ENCODE measurements at places on chromosomes 3 and 15. TPM values are rescaled to one million over a fixed set of nuclear protein-coding genes. Genes with fewer than 3 reads are reported as not detected.

- no peak overlapping the region for H3K4me3 ChIP-seq
- no peaks in the 10 kb centered on the region for H3K27me3 ChIP-seq
- no peak overlapping the region for H3K27ac ChIP-seq
- H3K4me1 ChIP-seq = peaks cover 12% of the 10 kb centered on the region
- DNase-seq = no peak
Observed at GRCh38 chr3:9930804-9931418, 2.7 kb upstream of the CRELD1 start.

GRCh38 chr3:47405820-47406761, 25.3 kb downstream of the PTPN23 start:
- H3K4me3 ChIP-seq = no peak overlapping the region
- H3K27ac ChIP-seq = peak overlapping the region; percentile 60
- H3K27me3 ChIP-seq = no peaks in the 10 kb centered on the region
- H3K36me3 ChIP-seq = peaks cover 76% of the 10 kb centered on the region
- no peak for DNase-seq
- H3K4me1 ChIP-seq = peaks cover 25% of the 10 kb centered on the region

- no peak for DNase-seq
- H3K36me3 ChIP-seq = no peaks in the 10 kb centered on the region
- no peak overlapping the region for H3K4me3 ChIP-seq
- H3K27me3 ChIP-seq = no peaks in the 10 kb centered on the region
- H3K27ac ChIP-seq = peak overlapping the region; percentile 17
Observed at GRCh38 chr3:140186421-140186920, 251.5 kb downstream of the CLSTN2 start.

- H3K36me3 ChIP-seq = no peaks in the 10 kb centered on the region
- no peak overlapping the region for H3K4me3 ChIP-seq
- H3K4me1 ChIP-seq = no peaks in the 10 kb centered on the region
- H3K27me3 ChIP-seq = no peaks in the 10 kb centered on the region
Observed at GRCh38 chr15:95286352-95286880, 1044.1 kb upstream of the NR2F2 start.

GRCh38 chr3:150419959-150420358, 11.9 kb downstream of the TSC22D2 start:
- H3K4me1 ChIP-seq = peaks cover 32% of the 10 kb centered on the region
- no peak for DNase-seq
- no peak overlapping the region for H3K27ac ChIP-seq
- H3K36me3 ChIP-seq = peaks cover 3% of the 10 kb centered on the region
- H3K27me3 ChIP-seq = no peaks in the 10 kb centered on the region

DNA sequence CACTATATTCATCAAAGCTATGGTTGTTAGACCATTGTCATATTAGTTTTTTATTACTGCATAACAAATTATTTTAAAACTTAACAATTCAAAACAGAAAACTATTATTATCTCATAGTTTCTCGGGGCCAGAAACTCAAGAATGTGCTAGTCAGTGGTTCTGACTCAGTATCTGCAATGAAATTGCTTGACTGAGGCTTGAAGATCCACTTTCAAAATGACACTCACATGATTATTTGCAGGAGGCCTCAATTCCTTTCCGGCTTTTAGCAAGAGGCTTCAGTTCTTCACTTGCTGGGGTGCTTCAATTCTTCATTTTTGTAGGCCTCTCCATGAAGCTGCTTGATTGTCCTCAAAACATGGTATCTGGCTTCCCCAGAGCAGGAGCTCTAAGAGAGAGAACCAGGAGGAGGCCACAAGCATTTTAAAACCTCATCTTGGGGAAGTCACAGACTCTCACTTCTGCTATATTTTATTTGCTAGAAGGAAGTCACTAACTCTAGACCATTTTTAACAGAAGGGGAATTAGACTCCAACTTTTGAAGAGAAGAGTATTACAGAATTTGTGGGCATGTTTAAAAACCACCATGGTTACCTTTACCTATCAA, 383.7 kb downstream of the MFSD1 start:
- H3K4me3 ChIP-seq = no peak overlapping the region
- no peaks in the 10 kb centered on the region for H3K27me3 ChIP-seq
- H3K27ac ChIP-seq = no peak overlapping the region
- peaks cover 6% of the 10 kb centered on the region for H3K4me1 ChIP-seq
- H3K36me3 ChIP-seq = no peaks in the 10 kb centered on the region

DNA sequence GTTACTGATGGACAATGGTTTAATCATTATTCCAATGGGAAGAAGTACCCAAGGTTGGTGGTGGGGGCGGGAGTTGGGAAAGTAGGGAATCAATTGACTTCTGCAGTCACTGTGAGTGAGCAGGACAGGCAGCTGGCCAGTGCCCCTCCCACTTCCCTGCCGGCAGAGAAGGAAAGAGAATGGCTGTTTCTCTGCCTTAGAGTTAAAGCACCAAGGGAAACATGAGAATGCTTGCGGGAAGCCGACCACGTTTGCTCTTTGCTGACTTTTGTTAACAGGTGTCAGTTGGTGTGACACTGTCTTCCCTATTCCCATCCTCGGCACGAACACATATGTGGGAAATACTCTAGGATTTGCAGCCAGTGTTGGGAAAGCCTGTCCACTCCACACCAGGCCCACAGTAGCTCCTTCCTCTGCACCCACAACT, 33.5 kb upstream of the MFSD1 start:
- DNase-seq = peak; percentile 75
- no peaks in the 10 kb centered on the region for H3K27me3 ChIP-seq
- H3K4me3 ChIP-seq = no peak overlapping the region
- peak overlapping the region; percentile 50 for H3K27ac ChIP-seq
- H3K36me3 ChIP-seq = no peaks in the 10 kb centered on the region
- peaks cover 47% of the 10 kb centered on the region for H3K4me1 ChIP-seq

DNA sequence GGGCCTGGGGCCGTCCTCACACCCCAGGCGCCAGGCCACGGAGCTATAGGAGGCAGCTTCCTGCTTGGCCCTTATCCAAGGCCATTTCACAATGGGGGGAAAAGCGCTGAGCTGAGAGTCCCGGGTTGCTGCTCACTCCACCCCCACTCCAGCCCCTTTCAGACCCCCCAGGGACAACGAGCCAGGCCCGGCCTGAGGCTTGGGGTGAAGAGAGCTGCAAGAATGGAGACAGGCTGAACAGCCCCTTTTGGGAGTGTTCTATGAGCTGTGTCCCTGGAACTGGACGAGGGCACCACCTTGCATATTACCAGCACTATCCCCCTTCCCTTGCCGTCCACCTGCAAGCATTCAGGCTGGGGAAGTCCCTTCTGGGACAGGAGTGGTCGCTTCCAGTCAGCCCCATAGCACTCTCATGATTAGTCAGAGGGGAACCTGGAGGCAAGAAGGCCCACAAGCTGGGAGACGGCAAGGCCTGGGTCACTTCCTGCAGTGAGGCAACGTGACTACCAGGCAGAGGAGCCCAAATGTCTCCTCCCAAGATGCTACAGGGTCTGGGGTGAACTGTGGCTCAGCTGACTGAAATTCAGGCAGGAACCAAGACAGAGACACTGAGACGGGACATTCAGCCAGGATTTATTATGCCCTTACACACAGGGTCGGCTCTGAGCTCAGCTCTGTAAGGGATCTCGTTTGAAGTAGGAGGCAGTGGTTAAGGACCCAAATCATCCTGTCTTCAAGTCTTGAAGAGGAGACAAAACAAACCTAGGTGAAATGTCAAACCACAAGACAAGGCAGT, 8.6 kb upstream of the SRP14 start:
- no peak overlapping the region for H3K4me3 ChIP-seq
- H3K27me3 ChIP-seq = no peaks in the 10 kb centered on the region
- H3K4me1 ChIP-seq = peaks cover 15% of the 10 kb centered on the region
- DNase-seq = peak; percentile 47
- peak overlapping the region; percentile 42 for H3K27ac ChIP-seq

GRCh38 chr15:66269326-66270090, 16.0 kb upstream of the MEGF11 start:
- H3K27ac ChIP-seq = no peak overlapping the region
- H3K27me3 ChIP-seq = peaks cover 4% of the 10 kb centered on the region
- no peaks in the 10 kb centered on the region for H3K4me1 ChIP-seq
- no peak for DNase-seq
- no peaks in the 10 kb centered on the region for H3K36me3 ChIP-seq

- H3K27me3 ChIP-seq = no peaks in the 10 kb centered on the region
- no peak for DNase-seq
- no peaks in the 10 kb centered on the region for H3K4me1 ChIP-seq
- no peak overlapping the region for H3K4me3 ChIP-seq
- H3K36me3 ChIP-seq = peaks cover 100% of the 10 kb centered on the region
Observed at GRCh38 chr3:121667333-121667732, 6.6 kb upstream of the HCLS1 start.

DNA sequence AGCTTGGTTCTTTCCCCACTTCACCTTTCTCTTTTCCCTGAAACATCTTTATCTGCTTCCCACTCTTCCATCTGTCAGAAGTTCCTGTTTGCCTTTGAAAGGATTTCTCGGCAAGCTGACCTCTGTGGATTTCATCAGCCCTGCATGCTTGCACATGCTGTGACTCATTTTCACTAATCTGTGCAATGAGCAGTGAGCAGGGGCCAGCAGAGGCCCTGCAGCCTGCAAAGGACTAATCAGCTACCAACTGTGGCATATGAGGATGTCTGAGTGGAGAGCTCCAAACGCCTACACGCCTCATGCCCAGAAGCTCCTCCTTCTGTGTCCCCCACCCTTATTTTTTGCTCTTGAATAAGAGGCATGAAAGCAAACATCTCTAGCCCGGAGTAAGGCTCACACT, 333.0 kb upstream of the SEMA6D start:
- no peak for DNase-seq
- no peak overlapping the region for H3K27ac ChIP-seq
- H3K4me3 ChIP-seq = no peak overlapping the region
- H3K4me1 ChIP-seq = no peaks in the 10 kb centered on the region

- no peaks in the 10 kb centered on the region for H3K27me3 ChIP-seq
- H3K36me3 ChIP-seq = peaks cover 5% of the 10 kb centered on the region
- peaks cover 92% of the 10 kb centered on the region for H3K4me1 ChIP-seq
- no peak overlapping the region for H3K4me3 ChIP-seq
- DNase-seq = peak; percentile 92
Observed at GRCh38 chr3:12954891-12955650, 113.7 kb upstream of the RPL32 start.

DNA sequence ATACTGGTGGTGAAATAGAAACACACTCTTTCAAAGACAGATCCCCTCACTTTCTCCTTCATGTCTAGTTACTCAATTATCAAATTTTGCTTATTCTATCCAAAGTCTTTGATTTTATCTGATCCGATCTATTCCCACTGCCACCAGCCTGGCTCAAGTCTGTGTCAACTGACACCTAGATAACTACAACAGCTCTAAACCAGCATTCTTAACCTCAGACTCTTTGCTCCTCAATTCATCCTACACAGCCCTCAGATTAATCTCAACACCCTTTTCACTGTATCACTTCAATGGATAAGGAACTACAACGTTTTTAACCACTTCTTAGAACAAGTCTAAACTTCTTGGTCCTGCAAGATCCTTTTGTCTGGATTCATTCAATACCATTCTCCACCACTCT, 9.1 kb downstream of the KPNA1 start:
- H3K27me3 ChIP-seq = no peaks in the 10 kb centered on the region
- no peak overlapping the region for H3K4me3 ChIP-seq
- H3K36me3 ChIP-seq = no peaks in the 10 kb centered on the region
- H3K27ac ChIP-seq = no peak overlapping the region
- peaks cover 11% of the 10 kb centered on the region for H3K4me1 ChIP-seq
- no peak for DNase-seq

DNA sequence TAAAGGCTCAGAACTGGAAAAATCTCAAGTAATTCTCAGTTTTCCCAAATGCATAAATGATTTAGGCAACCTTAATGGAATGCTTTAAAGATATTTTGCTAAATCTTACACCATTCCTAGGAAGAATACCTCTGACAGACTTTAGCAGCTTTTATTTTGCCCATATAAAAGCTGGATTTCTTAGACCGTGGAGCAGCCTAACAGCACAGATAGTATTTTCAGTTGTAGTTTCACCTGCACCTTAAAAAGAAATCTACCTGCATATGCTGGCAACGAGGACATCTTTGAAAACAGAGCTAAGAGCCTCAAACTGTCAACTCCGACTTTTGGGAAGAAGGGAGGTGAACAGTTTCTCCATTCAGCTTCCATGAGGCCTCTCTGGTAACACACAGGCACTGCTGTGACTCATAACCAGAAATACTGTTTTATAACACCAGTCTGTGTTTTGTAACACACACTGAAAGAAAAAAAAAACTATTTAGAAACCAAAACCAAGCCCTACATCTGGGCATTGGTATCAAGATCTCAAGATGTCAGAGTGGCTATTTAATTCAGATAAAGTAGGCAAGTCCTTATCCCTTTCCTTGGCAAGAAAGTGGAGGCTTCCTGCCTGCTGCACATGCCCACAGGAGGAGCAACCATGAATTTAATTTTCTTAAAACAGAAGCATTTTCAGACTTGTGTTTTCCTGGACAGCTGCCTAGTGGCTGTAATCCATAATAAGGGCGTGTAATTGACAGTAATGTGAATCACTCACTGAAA, 181.5 kb upstream of the ICE2 start:
- H3K27me3 ChIP-seq = no peaks in the 10 kb centered on the region
- peak overlapping the region; percentile 44 for H3K27ac ChIP-seq
- no peak overlapping the region for H3K4me3 ChIP-seq
- peaks cover 6% of the 10 kb centered on the region for H3K4me1 ChIP-seq

DNA sequence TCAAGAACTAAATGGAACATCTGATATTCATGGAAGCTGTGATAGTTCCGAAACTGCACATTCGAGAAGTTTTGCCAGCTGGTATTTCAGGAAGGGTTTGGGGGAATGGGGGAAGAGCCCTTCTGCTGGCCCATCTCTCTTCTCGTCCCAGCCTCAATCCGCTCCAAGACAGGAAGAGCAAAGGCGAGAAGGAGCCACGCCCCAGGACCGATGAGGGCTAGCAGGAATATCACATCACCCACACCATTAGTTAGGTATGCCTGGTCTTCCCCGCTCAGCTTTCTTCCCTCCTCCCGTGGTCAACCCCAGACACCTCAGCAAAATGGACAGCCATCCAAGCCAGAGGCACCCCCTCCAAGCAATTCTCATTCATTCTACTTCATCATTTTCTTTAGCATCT, 14.9 kb upstream of the PCSK6 start:
- peaks cover 22% of the 10 kb centered on the region for H3K27me3 ChIP-seq
- DNase-seq = no peak
- H3K4me3 ChIP-seq = no peak overlapping the region
- no peak overlapping the region for H3K27ac ChIP-seq
- H3K4me1 ChIP-seq = peaks cover 21% of the 10 kb centered on the region
- no peaks in the 10 kb centered on the region for H3K36me3 ChIP-seq

- no peaks in the 10 kb centered on the region for H3K4me1 ChIP-seq
- no peaks in the 10 kb centered on the region for H3K36me3 ChIP-seq
- peak overlapping the region; percentile 21 for H3K27ac ChIP-seq
Observed at GRCh38 chr3:153138276-153139210, 23.5 kb upstream of the RAP2B start.

GRCh38 chr3:14324224-14324944, 78.0 kb upstream of the SLC6A6 start:
- H3K4me3 ChIP-seq = no peak overlapping the region
- no peak for DNase-seq
- no peak overlapping the region for H3K27ac ChIP-seq
- peaks cover 6% of the 10 kb centered on the region for H3K4me1 ChIP-seq
- no peaks in the 10 kb centered on the region for H3K27me3 ChIP-seq

The GOLGA6L7 gene
- total RNA-seq = not detected

The STAB1 gene
- total RNA-seq = 213 TPM

The HYKK gene
- total RNA-seq = under 0.01 TPM

The CHRNB4 gene
- total RNA-seq = not detected

The USP19 gene
- total RNA-seq = 39.5 TPM

The C3orf80 gene
- total RNA-seq = 0.29 TPM

The BUB1B gene
- 6.1 TPM for total RNA-seq

The SYNPR gene
- total RNA-seq = not detected

The ALDH1A3 gene
- 3.5 TPM for total RNA-seq

The COL6A5 gene
- total RNA-seq = 0.45 TPM

The PTPRG gene
- total RNA-seq = 33.0 TPM

The PCYT1A gene
- 51.3 TPM for total RNA-seq

Measured in stomach (tissue), 19 donors.